ENCODE measurements at places on chromosomes 3 and 15.

GRCh38 chr3:172982736-172983364, 158.2 kb downstream of the SPATA16 start:
- DNase-seq: no peak

DNA sequence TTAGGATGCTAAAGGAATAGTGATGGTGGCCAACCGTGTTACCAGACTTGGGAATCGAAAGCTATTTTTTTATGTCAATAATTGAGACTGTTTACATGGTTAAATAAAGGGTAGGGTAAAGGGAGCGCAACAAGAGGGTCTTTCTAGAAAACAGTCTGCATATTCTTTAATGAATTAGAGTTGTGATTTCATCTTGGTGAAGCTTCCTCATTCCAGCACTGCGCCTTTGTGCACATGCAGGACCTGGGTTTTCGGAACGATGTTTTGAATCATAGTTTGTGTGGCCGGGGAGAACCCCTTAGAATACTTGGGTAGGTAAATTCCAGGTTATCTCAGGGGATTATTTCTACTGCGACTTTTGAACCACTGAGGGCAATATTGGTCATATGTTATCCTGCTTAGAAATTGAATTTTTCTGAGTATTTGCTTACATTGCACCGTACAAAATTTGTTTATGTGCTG, 1.3 kb downstream of the PIK3CA start:
- no peak for DNase-seq

GRCh38 chr3:25503898-25504301, 75.8 kb downstream of the RARB start:
- no peak for DNase-seq

DNA sequence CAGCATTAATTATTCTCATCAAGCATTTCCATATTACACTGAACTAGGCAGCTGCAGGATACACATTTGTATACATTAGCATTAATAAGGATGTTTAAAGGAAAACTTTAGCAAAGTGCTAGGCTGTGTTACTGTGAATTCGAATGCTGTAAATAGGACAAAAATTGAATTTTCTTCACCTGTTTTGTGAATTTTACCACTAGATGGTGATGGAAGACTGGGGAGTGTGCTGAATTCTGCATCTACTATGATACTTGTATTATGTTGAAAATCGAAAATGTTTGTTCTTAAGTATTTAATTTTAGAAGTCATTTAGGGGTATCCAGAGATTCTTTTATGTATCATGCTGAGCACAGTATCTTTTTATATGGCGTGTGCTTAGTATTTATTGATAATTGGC, 12.3 kb upstream of the P2RY14 start:
- no peak for DNase-seq

GRCh38 chr15:99306694-99307338, 55.5 kb downstream of the LRRC28 start:
- DNase-seq: no peak

GRCh38 chr3:182606905-182607504, 186.3 kb upstream of the ATP11B start:
- no peak for DNase-seq

- no peak for DNase-seq
These were observed 148.6 kb downstream of the SST start for GRCh38 chr3:187521546-187521945.

- DNase-seq: no peak
These were observed 691 bp downstream of the MAP2K1 start for GRCh38 chr15:66387163-66388042.
